ENCODE measurements at places on chromosomes 5 and 9.

GRCh38 chr5:147887026-147887627, 8.6 kb downstream of the SCGB3A2 start:
- no peak for DNase-seq

DNA sequence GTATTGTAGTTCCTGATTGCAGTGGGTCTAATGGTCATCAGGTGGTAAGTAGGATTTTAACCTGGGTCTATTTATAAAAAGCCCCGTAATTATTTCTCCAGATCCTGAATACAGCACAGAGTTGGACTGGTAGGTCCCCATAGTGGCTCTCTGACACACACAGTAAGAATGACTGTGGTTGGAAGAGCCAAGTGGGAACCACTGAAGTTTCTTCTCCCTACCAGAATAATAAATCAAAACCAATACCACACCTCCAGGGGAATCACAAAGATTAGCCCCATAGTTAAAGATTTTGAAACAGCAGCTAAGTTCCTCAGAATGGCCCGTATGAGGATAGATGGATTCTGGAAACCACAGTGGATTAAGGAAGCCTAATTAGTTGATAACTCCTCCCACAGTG, 68.4 kb upstream of the ZFR start:
- no peak for DNase-seq

GRCh38 chr5:139147483-139148087, 50.6 kb downstream of the SIL1 start:
- no peak for DNase-seq

GRCh38 chr5:1801967-1802295, 724 bp downstream of the NDUFS6 start:
- DNase-seq = no peak

DNA sequence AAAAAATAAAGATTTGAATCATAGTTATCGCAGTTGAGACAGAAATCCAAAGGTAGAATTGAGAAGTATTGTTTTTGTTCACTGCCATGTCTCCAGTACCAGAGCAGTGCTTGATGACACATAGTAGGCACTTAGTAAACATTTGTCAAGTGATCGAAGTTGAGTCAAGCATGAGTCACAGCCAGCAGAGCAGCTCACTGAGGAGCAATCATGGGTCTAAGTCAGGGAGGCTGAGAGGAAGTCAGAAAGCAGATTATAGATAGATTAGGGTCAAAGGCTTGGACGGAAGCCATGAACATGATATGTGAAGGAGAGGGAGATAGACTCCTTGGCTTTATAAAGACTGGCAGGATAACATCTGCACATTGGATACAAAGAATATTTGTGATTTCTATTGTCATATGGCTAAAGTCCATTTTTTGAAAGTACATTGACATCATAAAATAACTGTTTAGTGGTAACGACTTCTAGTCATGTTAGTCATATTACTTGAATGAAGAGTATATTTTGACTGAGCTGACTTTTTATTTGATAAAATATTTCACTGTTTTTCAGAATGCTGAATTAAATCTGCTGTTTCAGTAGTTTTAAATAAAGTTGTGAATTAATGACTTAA, 168.5 kb downstream of the RAB3C start:
- DNase-seq = no peak

DNA sequence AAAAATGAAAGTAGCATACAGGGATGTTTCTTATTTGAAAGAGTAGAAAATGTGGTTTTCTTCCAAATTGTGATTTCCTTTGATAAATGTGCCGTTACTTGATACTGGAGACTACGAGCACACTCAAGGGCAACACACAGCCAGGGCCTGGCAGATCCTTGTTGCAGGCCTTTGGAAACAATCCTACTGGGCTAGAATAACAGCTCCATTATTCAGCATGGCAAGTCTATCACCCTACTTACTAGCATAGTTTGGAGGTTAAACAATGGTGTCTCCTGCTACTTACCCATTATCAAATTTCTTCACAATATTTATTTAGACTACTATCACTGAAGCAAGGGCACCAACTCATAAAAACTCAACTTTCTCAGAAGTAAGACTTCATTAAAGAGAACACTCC, 140.8 kb upstream of the ZNF608 start:
- DNase-seq = no peak

- peak; percentile 76 for DNase-seq
Measured at GRCh38 chr5:158382473-158382872, 523.5 kb upstream of the CLINT1 start.

GRCh38 chr9:96655198-96655851, at the start of gene PRXL2C:
Gene PRXL2C (minus strand): TSS chr9:96655317. CDS start chr9:96655281, 36 bp downstream.
- DNase-seq = no peak

- DNase-seq = no peak
Measured at GRCh38 chr5:95611396-95611795, 8.5 kb upstream of the GPR150 start.

GRCh38 chr5:74801941-74802340, 34.9 kb downstream of the NSA2 start:
- DNase-seq = no peak

DNA sequence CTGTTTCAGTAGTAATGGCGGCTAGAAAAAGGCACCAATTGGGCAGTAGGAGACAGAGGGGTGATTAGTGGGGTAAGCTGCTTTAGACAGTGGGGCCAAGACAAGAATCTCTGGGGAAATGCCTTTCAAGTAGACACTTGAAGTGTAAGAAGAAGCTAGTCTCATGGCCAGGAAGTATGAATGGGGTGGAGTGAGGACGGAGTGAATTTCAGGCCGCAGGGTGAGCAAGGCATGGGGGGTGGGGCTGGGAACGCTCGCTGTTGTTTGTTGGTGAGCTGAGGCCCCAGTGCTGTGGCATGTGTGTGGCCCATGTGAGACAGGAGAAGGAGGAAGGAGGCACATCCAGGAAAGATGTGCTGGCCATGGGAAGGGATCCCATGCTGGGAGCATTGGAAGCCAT, 149.2 kb upstream of the NFIL3 start:
- no peak for DNase-seq

DNA sequence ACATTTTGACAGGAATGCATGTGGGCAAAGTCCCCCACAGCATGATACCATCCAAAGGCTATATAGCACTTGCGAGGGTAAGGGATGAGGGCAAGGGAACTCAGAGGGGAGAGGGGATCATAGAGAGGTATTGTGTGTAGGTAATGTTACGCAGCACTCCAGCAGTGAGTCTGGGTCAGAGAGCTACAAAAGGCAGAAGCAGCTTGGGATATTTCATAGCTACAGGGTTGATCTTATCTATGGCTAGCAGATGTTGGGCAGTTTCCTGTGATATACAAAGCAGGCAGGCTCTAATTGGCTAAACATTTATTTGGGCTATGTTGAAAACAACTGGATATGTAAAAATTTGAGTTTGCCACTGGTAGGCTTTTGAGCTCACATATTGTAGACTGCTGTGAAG, 17.8 kb upstream of the SLCO4C1 start:
- DNase-seq = no peak

DNA sequence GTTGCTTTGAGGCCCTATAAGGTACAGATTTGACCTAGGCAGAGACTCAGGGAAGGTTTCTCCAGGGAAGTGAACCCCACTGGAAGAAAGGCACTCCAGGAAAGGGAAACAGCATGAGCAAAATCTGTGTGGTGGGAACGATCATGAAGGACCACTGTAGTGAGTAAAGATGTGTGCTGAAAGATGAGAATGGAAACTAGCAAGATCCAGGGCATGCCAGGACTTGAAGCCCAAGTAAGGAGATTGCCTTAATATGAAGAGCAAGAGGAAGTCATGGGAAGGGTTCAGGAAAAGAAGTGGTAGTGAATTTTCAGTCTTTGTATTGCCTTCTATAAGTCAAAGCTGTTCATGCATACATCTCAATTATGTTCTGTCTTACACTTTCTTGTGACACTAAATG, 55.2 kb upstream of the SLIT3 start:
- no peak for DNase-seq

DNA sequence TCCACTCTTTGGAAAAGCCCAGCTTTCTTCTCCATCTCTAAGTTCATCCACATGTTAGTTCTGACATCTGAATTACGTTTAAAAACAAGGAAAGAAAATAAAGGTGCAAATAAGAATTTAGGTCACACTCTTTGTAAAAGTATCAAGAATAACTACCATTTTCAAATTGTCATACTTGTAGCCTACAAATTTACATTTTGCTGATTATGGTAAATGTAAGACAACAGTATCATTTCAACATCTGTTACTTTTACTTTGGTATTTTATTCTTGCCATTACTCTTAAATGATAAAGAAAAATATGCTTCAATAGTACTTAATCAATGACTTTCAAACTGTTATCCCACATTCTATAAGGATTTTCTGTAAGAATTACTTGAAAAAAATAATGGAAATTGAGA, 9.8 kb upstream of the PURA start:
- DNase-seq = no peak

- no peak for DNase-seq
Measured at GRCh38 chr9:106868565-106868964, 5.6 kb downstream of the ZNF462 start.
